Gastroesophageal sphincter (tissue), 4 donors: ENCODE measurements at places on chromosomes 1 and 21.
A peak's percentile ranks its signal among the peaks of the same experiment; 100 is the strongest.

DNA sequence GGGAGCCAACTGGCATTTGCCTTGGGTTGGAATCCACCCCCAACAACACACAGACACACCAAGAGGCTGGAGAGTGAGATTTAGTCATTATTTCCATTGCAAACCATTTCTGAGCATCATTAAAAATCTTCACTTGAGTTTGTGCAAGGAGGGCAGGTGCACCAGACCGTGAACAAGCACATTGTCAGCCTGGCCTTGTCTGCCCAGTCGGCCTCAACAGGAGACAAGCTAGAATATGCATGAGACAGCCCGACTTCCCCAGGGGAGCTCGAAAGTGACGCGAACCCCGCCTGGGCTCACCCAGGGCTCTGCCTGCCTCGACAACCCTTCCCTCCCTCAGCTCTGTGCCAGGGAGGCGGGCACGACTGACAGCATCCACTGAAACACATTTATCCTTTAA is 15.4 kb upstream of the GUCA2B start:
- ATAC-seq, result no peak

DNA sequence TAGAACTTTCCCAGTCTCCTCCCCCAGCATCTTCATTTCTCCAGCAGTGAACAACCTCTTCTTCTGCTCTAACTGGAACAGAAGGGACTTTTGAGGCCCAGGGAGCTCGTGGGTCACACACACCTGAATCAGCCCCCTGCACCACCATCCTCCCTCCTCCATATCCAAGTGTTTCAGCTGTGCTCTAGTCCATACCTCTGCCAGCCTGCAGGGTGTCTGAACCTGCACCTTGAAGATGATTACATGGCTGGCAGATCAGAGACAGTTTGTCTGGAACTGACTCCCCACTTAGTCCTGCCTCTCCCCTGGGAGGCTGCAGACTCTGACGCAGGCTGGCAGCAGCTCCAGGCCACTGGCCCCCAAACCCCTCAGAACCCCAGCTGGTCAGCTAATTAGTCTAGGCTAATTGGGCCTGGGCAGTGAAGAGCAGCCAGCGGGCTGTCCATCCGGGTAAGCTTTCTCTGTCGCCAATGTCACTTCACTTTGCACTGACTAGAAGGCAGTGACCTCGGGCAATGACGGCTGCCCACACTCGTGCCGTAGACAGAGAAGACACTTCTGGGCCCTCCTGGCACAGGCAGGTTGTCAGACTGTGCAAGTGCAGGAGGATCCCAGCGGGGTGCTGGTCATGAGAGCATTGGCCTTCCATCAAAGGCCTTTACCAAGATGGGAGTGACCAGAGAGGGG is 12.2 kb downstream of the CAMK1G start:
- ATAC-seq, result no peak

DNA sequence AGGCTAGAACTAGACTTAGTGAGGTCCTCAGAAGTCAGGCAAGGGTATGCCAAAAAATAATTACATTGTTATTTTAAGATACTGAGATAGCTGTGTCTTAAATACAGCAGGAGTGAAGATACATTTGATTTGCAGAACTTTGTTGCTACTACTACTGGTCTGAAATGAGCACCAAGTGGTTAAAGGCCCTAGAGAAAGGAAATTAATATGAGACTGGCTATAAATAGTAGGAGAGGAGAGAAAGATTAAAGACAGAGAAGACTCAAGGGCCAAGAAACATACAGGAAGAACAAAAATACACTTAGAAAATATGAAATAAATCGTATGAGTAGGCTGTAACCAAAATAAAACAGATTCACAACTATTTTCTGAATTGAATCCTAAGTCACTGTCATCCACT is 21.3 kb downstream of the HNRNPR start:
- no peak for ATAC-seq

DNA sequence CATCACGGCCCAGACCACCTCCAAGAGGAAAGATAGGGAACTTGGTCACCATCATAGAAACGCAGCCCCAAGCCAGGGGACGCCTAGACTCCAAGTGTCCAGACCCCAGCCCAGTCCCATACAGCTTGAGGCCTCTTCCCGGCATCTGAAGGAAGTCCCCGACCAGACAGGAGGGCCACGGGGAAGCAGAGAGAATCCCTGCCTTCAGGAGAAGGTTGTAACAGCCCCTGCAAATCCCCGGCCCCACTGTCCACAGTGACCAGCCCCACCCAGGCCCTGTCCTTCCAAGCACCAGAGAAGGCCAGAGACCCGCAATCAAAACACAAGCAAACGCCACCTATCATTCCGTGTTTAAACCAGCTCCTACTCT is 1.7 kb downstream of the SLC19A1 start:
- no peak for ATAC-seq

- no peak for ATAC-seq
Observed at GRCh38 chr1:82604524-82604923, 803.8 kb downstream of the ADGRL2 start.

GRCh38 chr1:3156936-3157335 is 87.9 kb downstream of the PRDM16 start:
- no peak for ATAC-seq

DNA sequence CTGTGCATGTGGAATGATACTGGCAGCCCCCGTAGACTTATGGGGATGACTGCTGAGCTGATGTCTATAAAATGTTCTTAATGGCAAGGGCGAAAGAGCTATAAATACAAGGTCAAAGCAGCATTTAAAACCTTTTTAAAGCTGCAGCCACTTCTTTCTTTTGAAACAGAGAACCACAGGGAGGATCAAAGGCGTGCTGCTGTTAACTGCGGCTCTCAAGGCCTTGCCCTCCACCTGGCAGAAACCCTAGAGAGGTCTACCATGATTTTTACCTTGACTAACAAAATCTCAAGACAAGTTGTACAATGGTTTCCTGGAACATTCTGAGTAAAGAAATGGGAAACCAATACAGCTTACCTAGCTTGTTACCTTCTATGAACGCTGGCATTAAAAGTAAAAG is 89.7 kb downstream of the SLC45A1 start:
- ATAC-seq, result no peak

DNA sequence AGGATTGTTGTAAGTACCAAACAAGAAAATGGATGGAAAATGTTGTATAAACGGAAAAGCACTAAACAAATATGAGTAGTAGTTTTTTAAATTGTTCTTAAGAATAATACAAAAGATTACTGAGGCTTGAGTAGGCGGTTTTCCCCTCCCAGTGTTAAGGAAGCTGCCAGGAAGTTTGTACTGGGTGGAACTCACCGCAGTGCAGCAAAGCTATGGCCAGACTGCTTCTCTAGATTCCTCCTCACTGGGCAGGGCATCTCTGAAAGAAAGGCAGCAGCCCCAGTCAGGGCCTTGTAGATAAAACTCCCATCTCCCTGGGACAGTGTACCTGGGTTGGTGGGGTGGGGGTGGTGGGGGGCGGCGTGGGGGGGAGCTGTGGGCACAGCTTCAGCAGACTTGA is 58.7 kb downstream of the XCL2 start:
- no peak for ATAC-seq

DNA sequence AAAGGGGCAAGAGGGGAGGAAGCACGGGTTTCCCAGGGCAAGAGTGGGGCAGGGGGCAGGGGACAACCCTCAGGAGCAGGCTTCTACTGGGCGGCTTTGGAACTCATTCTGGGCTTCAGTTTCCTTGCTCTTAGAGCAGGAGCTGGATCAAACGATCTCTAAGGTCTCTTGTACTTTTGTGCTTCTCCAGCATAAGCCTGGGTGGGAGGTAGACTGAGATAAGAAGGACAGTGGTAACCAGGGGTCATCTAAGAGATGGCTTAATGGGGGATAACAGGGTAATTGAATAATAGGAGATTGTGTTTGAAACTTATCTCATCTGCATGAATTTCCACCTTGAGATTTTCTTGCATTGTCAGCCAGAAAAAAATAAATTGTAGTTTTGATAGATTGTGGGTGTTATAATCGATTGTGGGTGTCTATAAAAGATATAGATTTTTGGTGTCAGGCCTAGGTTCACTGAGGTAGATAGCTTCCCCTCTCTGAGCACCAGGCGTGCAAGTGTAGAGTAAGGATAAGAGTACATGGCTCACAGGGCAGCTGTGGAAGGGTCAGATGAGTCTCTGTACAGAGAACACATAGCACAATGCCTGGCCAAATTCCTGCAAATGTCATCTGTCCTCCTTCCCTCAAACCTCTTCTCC is 68.0 kb downstream of the CD58 start:
- no peak for ATAC-seq

- ATAC-seq, result no peak
Observed at GRCh38 chr1:186530109-186530508, 69.2 kb upstream of the PDC start.

GRCh38 chr1:87728169-87728568 is 399.5 kb downstream of the LMO4 start:
- ATAC-seq, result no peak

GRCh38 chr1:39431927-39432326 is 59.5 kb upstream of the BMP8A start:
- no peak for ATAC-seq

DNA sequence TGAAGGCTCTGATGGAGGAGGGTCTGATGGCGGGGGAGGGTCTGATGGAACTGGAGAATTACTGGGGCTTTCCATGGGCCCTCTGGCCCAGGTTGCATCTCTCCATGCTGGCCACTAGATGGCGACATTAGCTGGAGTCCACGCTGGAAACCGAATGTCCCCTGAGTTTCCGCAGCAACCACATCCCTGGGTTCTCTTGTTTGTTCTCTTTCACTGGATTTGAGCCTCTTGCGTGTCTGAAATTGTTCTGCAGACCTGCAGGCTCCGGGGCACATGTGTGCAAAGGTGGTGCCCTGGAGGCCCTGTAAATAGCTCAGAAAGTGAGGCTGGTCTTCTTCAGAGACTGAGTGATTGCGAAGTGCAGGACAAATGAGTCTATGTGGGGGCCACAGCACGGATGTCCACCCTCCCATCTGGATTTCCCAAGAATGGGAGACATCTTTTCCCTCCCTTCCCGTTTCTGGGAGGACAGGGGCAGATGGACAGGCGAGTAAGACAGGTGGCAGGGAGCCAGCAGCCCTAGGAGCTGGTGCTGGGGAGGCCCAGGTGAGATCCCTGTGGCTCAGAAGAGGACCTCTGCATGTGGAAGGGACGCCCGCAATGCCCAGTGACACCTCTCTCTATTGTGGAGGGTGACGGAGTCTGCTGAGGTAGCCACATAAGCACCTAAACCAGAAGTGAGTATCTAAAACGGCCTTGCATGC is 73.2 kb upstream of the ABCG1 start:
- peak; percentile 71 for ATAC-seq

DNA sequence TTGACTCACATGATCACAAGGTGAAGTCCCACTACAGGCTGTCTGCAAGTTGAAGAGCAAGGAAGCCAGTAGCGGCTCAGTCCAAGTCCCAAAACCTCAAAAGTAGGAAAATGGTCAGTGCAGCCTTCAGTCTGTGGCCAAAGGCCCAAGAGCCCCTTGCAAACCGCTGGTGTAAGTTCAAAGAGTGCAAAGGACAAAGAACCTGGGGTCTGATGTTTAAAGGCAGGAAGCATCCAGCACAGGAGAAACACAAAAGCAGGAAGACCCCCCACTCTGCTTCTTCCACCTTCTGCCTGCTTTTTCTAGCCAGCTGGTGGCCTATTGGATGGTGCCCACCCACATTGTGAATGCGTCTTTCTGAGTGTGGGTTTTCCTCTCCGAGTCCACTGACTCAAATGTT is 2222.6 kb downstream of the MRPL39 start:
- no peak for ATAC-seq

GRCh38 chr1:38577385-38577784 is 282.2 kb downstream of the RRAGC start:
- no peak for ATAC-seq

GRCh38 chr1:50214717-50215116 is 106.0 kb downstream of the ELAVL4 start:
- no peak for ATAC-seq

DNA sequence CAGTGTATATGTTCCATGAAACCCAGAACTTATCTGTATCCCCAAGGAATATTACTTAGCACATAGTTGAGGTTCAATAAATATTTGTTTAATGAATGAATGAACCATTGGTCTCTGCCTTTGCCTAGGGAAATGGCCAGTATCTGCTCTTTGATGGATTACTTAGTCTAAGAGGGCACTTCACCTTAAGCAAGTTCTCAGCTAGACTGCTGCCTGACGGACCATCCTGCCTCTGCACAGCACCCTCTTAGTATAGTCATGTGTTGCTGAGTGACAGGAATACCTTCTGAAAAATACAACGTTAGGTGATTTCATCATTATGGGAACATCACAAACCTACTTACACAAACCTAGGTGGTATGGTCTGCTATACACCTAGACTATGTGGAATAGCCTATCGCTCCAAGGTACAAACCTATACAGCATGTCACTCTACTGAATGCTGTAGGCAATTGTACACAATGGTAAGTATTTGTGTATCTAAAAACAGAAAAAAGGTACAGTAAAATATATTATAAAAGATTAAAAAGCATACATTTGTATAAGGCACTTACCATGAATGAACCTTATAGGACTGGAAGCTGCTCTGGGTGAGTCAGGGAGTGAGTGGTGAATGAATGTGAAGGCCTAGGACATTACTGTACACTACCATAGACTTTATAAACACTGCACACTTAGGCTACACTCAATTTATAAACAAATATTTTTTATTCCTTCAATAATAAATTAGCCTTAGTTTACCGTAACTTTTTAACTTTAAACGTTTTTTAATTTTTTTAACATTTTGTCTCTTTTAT is 83.7 kb upstream of the LRRC8D start:
- no peak for ATAC-seq

GRCh38 chr1:183932412-183932811 is 105.1 kb downstream of the COLGALT2 start:
- peak; percentile 80 for ATAC-seq

DNA sequence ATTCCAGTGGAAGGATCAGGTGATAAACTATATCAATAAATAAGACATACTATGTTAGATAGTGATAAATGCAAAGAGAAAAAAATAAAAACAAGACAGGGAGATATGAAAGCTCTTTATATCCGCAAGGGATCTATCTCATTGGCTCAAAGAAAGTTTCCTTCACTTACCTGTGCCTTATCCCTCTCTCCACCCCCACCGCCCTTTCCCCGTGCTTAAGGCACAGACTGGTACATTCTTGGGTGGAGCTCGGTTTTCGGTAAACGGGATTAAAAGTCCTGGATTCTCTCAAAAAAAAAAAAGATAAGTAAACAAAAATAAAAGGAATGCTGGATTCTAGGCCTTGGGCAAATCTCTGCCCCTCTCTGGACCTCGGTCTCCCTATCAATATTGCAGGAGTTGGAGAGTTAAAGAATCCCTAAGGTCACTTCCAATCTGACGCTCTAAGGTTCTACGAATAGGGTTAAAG is 593 bp upstream of the DNAJC16 start:
- ATAC-seq, result no peak

DNA sequence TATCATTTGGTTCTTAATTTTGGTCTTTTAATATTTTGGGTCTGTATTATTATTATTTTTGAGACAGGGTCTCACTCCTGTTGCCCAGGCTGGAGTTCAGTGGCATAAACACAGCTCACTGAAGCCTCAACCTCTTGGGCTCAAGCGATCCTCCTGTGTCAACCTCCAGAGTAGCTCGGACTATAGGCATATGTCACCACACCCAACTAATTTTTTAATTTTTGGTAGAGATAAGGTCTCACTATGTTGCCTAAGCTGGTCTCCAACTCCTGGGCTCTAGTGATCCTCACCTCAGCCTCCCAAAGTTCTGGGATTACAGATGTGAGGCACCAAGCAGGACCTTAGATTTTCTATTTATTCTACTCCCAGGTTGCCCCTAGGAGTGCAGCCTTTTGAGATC is 2.7 kb upstream of the ILF2 start:
- ATAC-seq, result no peak

- ATAC-seq, result no peak
Observed at GRCh38 chr1:36807262-36807661, 227.1 kb downstream of the GRIK3 start.
